ENCODE measurements at places on chromosomes 3 and 15. TPM values are rescaled to one million over a fixed set of nuclear protein-coding genes. Genes with fewer than 3 reads are reported as not detected.

GRCh38 chr15:62818691-62819090 lies 223.9 kb upstream of the TPM1 start:
- DNase-seq = no peak

GRCh38 chr3:172194702-172195406 lies 155.5 kb downstream of the FNDC3B start:
- DNase-seq = no peak

DNA sequence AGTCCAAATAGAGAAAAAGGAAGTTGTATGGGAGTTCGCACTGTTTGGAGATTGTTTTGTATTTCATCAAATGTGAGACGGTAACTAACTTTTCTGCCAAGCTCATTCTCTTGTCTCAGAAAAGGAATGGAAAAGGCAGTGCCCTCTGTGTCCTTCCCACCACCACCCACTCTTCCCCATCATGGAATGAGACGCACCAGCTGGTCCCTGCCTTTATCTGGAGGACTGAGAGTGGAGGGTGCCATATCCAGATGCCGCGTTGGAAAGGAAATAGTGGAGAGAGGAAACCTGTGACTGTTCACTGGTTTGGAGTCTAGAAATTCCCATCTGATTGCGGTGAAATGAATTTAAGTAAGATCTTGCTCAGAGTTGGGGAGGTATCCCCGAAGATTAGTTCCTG lies 3.7 kb upstream of the CCK start:
- no peak for DNase-seq

Gene USP19
- 38.3 TPM for total RNA-seq

GRCh38 chr15:76996526-76997401 lies 1.8 kb downstream of the PSTPIP1 start:
- peak; percentile 59 for DNase-seq

DNA sequence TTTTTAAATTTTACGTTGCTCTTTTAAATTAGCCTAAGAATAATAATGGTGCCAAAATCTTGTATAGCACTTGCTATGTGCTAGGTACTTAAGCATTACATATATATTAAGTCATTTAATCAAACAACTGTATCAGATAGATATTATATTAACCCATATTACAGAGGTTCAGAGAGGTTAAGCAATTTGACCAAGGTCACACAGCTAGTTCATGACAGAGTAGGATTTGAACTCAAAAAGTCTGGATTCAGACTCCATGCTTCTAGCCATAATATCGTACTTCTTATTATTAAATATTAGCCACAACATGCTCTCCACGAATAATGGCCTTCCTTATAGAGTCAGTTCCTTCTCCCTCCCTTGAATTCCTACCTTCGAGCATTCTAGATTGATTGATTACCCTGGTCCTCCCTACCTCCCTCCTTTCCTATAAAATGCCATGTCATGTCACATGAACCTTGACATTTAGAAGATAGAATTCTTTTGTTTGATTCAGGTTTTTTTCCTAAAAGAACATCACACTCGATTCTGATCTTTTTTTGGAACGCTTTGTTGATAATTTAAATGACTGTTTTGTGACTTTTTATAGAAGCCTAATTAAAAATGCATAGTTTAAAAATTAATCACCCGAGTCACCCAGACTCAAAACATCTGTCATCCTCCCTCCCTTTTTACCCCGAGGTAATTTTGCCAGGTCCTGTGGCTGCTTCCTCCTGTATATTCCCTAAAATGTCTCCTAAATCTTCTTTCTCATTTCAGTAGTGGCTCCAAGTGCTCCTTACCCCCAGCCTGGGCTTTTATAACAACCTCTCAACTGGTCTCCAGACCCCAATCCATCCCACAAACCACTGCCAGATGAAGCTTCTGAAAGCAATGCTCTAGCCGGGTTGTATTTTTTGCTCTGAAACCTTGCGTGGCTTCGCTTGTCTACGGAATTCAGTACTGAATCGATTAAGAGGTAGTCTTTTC lies 8.5 kb upstream of the PSMD6 start:
- no peak for DNase-seq

- DNase-seq = no peak
These were observed 14.3 kb downstream of the ZIC4 start for GRCh38 chr3:147391781-147392624.

- no peak for DNase-seq
These were observed 58.3 kb downstream of the CLEC3B start for GRCh38 chr3:45084361-45084760.

All from left cardiac atrium (tissue), 4 donors.